ENCODE measurements at places on chromosomes 7 and 10.

DNA sequence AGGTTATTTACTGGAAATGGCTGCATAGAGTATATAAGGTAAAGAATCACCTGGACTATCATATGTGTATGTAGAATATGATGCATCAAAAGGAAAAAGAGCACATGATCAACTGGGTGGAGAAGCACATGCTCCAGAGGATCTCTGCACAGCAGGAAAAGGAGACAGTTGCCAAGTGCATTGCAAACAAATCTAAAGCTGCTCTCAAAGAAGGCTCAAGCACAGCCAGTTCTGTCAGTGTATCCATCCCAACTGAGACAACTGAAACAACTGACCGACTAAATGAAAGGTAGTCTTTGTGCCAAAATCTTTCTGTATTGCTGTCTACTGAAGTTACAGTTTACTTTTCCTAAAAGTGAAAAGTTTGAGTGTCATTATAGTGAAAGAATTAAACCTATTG lies 83.2 kb upstream of the SGCE start:
- H3K4me3 ChIP-seq = no peak overlapping the region
- H3K27me3 ChIP-seq = no peaks in the 10 kb centered on the region
- no peak for DNase-seq
- H3K36me3 ChIP-seq = no peaks in the 10 kb centered on the region

DNA sequence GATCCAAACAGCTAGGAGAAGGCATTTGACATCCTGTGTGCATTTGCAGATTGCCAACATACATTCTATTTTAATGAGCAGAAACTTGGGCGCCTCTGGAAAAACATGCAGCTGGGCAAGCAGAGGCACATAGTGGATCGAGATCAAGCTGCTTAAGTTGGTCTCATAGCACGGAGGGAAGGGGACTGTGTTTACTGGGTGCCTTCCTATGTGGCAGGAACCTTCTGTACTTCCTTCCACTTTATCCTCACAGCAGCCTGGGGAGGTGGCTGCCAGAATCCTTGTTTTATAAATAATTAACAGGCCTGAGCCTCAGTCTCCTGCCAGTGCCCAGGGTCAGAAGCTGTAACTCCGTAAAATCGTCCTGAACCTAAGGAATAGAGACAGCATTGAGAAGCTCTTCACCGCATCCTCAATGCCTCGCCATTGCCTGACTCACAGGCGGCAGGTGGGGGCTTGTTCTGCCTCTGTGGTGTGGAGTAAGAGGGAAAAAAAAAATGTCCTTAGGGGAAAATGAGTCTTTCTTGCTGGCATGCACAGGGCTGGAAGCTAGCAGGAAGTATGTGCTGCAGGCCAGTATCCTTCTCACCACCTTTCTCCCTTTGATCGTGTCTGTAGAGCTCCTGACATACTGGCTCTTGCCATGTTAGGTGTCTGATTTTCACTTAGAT lies 6.2 kb downstream of the VWA2 start:
- no peak overlapping the region for H3K4me3 ChIP-seq
- DNase-seq = no peak
- no peak overlapping the region for H3K27ac ChIP-seq
- peaks cover 40% of the 10 kb centered on the region for H3K27me3 ChIP-seq
- no peaks in the 10 kb centered on the region for H3K4me1 ChIP-seq

GRCh38 chr7:56026538-56026937 lies 24.7 kb downstream of the PSPH start:
- peaks cover under 1% of the 10 kb centered on the region for H3K4me1 ChIP-seq
- H3K36me3 ChIP-seq = peaks cover 18% of the 10 kb centered on the region
- DNase-seq = no peak

GRCh38 chr7:139526578-139527544 lies 3.4 kb downstream of the CLEC2L start:
- peaks cover 3% of the 10 kb centered on the region for H3K4me1 ChIP-seq
- H3K27ac ChIP-seq = no peak overlapping the region
- H3K4me3 ChIP-seq = no peak overlapping the region
- H3K36me3 ChIP-seq = no peaks in the 10 kb centered on the region

DNA sequence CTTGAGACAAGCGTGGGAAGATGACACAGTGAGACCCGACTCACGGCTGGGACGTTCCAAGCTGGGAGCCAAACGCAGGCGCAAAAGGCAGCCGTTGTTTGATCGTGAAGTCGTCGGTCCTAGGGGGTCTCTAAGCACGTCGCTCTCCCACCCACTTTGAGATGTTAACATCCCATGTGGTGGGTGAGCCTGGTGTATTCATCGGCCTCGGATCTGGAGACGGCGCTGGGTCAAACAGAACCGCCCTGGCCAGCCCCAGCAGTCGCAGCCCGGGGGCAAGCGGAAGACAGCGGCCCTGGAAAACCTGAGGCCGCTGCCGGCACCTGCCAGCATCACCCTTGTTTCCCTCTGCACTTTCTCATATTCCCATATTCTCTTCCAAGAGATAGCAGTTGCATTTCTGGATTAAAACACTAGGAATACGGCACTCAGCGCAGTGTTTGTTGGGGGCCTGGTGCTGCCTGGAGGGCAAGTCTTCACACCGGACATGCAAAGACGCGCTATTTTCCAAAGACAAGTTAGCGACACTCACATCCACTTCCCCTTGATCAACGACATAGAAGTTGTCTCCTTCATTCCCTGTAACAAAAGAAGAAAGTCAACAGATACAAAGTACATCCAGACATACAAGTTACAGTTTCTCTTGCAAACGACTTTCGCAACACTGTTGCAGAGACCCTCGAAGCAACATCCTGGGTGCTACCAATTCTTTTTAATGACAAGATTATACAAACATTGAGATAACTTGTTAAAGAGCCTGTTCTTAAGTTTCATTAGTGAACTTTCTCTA lies 86.2 kb upstream of the PDGFA start:
- H3K36me3 ChIP-seq = peaks cover 21% of the 10 kb centered on the region
- H3K27ac ChIP-seq = peak overlapping the region; percentile 57
- H3K4me3 ChIP-seq = no peak overlapping the region
- H3K27me3 ChIP-seq = no peaks in the 10 kb centered on the region
- peaks cover 53% of the 10 kb centered on the region for H3K4me1 ChIP-seq

- H3K4me1 ChIP-seq = no peaks in the 10 kb centered on the region
- no peaks in the 10 kb centered on the region for H3K27me3 ChIP-seq
- no peaks in the 10 kb centered on the region for H3K36me3 ChIP-seq
- H3K27ac ChIP-seq = no peak overlapping the region
- DNase-seq = no peak
Measured at GRCh38 chr7:42403831-42404230, 166.8 kb upstream of the GLI3 start.

All from T-helper 2 cell treated with Interferon-gamma antibody and Interleukin-4, amounts not matched to agents 5 μg/mL and 100 μg/mL, for 36 hours (primary cell).